Mammary epithelial cell (primary cell): ENCODE measurements at places on chromosomes 12 and 14. TPM values are rescaled to one million over a fixed set of nuclear protein-coding genes. Genes with fewer than 3 reads are reported as not detected.

GRCh38 chr12:112852127-112852526, 54.6 kb upstream of the OAS1 start:
- no peak for DNase-seq

- no peak for DNase-seq
These were observed 290.3 kb downstream of the PAWR start for GRCh38 chr12:79400481-79400880.

DNA sequence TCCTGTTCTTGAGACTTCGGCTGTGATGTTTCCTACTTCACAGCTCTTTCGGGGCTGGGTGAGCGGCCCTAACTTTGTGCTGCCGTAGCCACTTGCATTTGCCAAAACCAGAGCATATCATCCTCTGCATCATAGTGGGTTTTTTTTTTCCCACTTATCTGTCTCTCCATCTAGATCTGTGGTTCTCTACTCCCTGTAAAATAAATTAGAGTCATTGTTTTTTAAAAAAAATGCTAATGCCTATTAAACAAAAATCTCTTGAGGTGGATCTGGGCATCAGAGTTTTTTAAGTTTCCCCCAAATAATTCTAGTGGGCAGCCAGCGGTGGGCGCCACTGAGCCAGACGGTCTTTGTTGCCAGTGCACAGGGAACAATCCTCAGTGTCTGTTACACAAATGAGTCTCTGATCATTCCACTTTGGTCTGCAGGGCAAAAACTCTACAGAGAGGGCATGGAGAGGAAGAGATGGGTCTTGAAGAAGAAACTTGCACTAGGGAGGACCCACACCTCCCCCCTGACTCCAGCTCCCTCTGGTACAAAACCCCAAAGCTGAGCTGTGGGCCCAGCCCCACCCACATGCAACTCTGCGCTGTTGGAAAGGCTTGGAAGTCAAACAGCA, 62.4 kb upstream of the BCL2L14 start:
- peak; percentile 25 for DNase-seq

- DNase-seq = no peak
These were observed 32.0 kb upstream of the WNK1 start for GRCh38 chr12:720231-720941.

GRCh38 chr12:9132008-9132535, 16.4 kb upstream of the A2M start:
- DNase-seq = peak; percentile 39

DNA sequence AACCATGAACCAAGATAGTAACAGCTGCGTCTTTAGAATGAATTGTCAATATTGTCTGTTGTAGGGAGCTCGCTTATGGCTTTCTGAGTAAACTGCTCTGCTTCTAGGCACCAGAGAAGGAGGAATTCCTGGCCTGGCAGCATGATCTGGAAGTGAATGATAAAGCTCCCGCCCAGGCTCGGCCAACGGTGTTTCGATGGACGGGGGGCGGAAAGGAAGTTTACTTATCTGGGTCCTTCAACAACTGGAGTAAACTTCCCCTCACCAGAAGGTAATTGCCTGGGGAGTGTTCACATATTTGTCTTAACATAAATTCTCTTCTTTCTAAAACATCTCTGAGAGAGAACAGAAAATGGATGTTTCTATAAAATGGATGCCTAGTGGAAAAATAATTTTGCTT, 4.3 kb downstream of the PRKAB1 start:
- DNase-seq = no peak

DNA sequence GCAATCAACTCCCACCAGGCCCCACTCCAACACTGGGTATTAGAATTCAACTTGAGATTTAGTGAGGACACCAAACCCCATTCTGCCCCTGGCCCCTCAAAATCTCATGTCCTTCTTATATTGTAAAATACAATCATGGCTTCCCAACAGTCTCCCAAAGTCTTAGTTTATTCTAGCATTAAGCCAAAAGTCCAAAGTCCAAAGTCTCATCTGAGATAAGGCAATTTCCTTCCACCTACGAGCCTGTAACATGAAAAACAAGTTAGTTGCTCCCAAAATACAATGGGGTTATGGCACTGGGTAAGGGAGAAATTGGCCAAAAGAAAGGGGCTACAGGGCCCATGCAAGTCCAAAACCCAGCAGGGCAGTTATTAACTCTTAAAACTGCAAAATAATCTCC, 46.6 kb upstream of the TMTC1 start:
- no peak for DNase-seq

- no peak for DNase-seq
These were observed 8.8 kb downstream of the NID2 start for GRCh38 chr14:52060080-52060479.

- no peak for DNase-seq
These were observed 72.5 kb upstream of the NOS1 start for GRCh38 chr12:117433878-117434277.

DNA sequence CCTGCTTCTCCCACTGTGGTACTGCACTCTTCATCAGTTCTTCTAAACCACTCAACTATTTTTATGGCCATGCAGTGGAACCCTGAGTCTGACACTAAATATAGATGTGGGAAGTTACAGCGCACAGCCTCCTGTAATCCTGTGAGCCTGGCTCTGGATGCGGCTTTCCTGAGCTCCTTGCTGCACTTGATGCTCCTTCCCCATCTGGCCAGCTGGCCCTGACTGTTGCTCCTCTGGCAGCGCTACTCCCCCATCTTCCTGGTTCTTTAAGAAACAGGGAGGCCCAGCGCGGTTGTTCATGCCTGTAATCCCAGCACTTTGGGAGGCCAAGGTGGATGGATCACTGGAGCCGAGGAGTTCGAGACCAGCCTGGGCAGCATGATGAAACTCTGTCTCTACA, 24.6 kb downstream of the IQSEC3 start:
- no peak for DNase-seq

DNA sequence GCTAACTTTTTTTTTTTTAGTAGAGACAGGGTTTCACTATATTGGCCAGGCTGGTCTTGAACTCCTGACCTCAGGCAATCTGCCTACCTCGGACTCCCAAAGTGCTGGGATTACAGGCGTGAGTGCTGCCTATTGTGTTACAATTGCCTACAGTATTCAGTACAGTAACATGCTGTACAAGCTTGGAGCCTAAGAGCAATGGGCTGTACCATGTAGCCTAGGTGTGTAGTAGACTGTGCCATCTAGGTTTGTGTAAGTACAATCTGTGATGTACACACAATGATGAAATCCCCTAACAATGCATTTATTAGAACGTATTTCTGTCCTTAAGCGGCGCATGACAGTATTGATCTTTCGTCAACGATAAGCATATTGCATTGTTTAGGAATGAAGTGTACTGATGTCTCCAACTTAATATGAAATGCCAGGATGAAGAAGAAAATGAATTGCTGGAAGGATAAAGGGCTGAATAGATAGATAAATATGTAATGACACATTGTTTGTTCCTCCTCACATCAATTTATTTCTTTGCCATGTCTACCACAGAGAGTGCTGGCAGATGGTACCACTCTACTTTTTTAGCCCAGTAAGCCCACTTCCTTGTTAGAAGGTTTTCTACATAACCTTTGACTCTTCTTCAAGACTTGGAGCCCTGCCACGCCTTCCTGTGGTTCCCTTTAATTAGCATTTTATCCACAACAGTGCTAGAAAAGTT, 467.5 kb downstream of the VRK1 start:
- no peak for DNase-seq

The DDX23 gene
- total RNA-seq = 62.9 and 71.9 TPM in 2 replicates

The SLC2A3 gene
- 12.5 TPM for total RNA-seq

The CCDC77 gene
- 3.3 and 8.8 TPM in 2 replicates for total RNA-seq
